Mesenchymal stem cell (in vitro differentiated cells and primary cell): ENCODE measurements at places on chromosomes 11 and 22.

DNA sequence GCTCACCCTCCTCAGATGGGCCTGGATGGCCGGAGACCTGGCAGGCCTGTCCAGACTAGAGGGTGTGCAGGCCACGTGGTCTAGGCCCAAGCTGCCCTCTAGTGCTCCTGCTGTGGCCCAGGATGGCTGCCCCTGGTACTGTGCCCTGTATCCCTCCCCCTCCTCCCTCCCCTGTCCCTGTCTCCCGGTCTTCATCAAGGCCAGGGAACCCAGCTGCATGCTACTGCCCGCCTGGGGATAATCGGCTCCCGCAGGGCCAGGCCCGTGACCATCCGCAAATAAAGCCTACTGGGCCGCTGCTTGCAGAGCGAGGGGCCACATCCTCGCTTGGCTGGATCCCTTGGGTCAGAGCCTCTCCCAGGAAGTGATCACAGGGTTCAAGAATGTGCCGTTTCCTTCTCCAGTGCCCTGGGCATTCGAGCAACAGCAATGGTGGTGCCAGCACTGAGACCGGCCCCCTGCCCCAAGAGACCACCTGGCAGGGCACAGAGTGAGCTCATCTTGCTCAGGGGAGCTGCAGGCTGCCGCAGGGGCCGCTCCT lies 51.1 kb downstream of the WNT7B start:
- no peak for DNase-seq

GRCh38 chr11:117870103-117870952 lies 6.1 kb downstream of the FXYD6 start:
- DNase-seq, result no peak

GRCh38 chr11:110345743-110346142 lies 49.3 kb upstream of the RDX start:
- DNase-seq, result no peak

GRCh38 chr11:128244871-128245270 lies 342.5 kb downstream of the ETS1 start:
- peak; percentile 12 for DNase-seq

- DNase-seq, result no peak
Observed at GRCh38 chr11:65918211-65919140, at the start of gene C11orf68. TSS of gene C11orf68 (minus strand) at chr11:65919062. CDS start at chr11:65919031, 31 bp downstream.

- no peak for DNase-seq
Observed at GRCh38 chr22:22031183-22031945, 48.8 kb upstream of the TOP3B start.

GRCh38 chr11:46718155-46719019 lies 626 bp upstream of the F2 start:
- DNase-seq, result peak; percentile 12

GRCh38 chr22:22843848-22844247 lies 43.8 kb upstream of the IGLL5 start:
- DNase-seq, result no peak

DNA sequence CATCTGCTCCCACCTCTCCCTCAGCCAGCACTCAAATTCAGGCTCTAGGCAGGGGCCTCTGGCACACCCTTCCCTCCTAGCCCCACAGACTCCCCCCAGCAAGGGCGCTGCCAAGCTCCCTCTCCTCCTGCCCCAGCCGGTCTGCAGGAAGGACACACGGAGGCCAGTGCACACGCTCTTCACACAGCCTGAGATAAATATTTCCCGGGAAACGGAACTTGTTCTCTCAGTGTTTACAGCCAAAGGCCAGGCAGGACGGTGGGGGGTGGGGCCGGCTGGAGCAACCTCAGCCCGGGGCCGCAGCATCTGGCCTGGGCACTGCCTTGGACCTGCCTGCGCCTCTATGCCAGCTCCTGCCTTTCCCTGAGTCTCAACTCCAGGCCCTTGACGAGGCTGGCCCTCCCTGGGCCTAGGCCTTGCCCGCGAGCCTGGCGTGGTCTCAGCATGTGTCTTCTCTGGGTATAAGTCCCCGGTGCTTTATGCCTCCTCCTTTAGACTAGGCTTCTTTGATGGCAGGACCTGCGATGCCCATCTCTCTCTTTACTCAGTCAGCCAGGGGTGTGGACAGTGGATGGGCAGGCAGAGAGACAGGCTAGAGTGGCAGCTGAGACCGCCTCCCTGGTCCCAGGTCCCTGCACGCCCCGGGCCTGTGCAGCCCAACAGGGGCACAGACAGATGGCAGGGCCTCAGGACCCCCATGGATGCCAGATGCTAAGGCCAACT lies 48.4 kb downstream of the PDE2A start:
- peak; percentile 79 for DNase-seq

DNA sequence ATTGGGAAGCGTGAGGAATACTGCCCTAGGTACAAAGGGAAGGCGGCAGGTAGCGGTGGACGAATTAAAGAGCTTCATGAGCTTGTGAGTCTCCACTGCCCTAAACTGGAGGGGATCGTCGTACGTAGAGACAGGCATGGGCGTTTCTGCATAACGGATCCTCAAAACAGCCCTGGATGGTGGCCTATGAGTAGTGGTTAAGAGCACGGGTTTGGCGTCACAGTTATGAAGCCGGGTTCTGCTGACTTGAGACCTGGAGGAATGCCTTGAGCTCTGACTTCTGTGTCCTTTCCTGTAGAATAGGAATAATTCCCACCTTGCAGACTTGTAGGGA lies 335 bp downstream of the TMEM138 start:
- DNase-seq, result peak; percentile 71

- DNase-seq, result no peak
Observed at GRCh38 chr11:116702772-116703385, 69.9 kb downstream of the BUD13 start.

- DNase-seq, result no peak
Observed at GRCh38 chr22:23503736-23504440, 76.2 kb downstream of the IGLL1 start.

DNA sequence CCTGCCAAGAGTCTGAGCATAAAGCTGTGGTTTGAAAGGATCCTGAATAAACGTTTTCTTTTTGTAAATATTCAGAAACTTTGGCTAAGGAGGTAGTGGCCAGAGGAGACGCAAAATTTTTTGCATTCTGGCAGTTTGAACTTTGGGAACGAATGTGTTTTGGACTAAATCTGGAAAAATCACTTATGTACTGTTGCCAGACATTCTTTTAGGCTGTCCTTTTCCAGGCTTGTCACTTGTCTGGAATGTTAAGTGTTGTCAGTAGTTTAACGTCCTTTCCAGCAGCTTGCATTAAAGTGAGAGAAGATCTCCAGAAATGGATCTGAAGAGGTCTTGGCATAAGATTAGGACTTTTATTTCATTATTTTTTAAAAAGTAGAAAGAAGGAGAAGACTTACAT lies 18.5 kb downstream of the SPECC1L start:
- DNase-seq, result peak; percentile 89

DNA sequence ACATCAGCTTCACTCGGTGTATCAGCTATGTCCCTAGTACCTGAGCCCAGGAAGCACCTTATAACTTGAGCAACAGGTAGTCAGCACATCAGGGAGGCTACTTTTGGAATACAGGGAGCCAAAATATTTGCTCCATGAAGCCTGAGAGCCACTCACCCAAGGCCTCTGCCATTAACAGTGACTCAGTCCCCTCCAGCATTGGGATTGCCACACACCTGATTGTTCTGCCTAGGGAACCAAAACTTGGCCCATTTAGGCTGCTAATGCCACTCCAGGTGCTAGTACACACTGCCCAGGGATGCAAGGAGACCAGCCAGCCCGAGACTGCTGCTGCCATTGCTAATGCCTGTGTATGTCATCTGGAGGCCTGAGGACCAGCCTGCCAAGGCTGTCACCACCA lies 773.6 kb upstream of the TENM4 start:
- no peak for DNase-seq

DNA sequence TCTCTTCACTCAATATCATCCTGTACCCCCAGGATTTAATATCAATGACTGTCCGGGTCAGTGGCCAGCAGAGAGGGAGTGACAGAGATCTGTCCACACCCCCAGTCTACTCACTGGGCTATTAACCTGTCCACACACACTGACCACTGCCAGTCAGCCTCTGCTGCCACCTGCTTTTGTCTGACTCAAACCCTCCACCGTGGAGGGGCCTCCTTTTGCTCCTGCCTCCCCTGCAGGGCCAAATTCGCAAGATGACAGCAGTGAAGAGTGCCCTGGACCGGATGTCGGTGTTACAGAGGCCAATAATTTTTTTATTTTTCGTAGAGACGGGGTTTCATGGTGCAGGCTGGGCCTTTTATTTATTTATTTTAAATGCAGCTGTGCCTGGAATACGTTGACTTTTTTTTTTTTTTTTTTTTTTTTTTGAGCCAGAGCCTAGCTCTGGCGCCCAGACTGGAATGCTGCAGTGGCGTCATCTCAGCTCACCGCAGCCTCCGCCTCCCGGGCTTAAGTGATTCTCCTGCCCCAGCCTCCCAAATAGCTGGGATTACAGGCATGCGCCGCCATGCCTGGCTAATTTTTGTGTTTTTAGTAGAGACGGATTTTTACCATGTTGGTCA lies 5.1 kb downstream of the PDXP start:
- no peak for DNase-seq

GRCh38 chr11:90701716-90702115 lies 478.9 kb upstream of the CHORDC1 start:
- no peak for DNase-seq

DNA sequence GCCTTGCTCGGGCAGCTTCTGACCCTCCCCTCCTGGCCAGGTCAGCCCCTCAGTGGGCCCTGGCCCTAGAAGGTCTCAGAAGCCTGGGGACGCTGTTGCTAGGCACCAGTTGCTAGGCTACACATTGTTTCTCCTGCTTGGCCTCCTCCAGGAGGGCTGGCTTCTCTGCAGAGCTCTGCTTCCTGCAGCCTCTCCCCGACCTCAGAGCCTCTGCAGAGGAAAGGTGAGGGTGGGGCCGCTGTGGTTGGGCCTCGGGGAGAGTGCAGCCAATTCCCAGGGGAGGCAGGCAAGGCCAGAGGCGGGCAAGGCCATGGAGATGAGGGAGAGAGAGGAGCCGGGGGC lies 27.6 kb upstream of the LRRC10B start:
- DNase-seq, result peak; percentile 40

GRCh38 chr11:134728186-134728585 lies 316.1 kb upstream of the B3GAT1 start:
- no peak for DNase-seq

- DNase-seq, result no peak
Observed at GRCh38 chr22:37010976-37011375, 8.3 kb downstream of the TST start.

- DNase-seq, result no peak
Observed at GRCh38 chr11:1151366-1152315, 6.1 kb upstream of the MUC5AC start.

DNA sequence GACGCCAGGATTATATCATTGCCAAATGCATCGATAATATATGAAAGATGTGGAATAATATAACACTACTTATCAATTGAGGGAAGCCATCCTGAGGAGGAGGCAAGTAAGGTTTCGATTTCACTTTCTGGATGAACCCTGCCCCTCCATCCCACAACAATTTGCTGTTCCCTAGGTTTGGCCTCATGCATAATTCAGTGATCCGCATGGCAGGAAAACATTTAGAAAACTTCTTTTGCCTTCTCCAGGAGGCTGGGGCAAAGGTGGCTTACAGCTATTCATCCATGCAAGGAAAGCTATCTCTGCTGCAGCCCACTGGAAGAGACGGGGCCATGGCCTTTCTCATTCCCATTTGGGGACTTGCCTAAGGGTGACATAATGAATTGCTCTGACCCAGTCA lies 489.4 kb upstream of the CADM1 start:
- no peak for DNase-seq

DNA sequence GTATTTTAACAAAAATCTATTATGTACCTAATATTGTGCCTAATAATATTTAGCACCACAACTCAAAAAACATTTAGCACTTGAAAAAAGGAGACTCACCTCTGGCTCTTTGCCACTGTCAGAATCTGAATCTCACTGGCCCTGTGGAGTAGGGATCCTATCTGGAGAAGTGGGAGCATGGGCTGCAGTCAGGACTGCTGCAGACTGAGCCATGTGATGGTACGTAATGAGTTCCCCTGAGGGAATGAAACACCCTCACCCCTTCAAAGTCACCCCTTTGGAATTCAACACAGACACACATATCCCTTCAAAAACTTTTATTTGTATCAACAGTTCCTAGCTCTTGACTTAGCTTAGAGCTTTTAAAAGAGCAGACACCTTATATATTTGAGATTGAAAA lies 6.5 kb downstream of the PTPMT1 start:
- DNase-seq, result peak; percentile 32

DNA sequence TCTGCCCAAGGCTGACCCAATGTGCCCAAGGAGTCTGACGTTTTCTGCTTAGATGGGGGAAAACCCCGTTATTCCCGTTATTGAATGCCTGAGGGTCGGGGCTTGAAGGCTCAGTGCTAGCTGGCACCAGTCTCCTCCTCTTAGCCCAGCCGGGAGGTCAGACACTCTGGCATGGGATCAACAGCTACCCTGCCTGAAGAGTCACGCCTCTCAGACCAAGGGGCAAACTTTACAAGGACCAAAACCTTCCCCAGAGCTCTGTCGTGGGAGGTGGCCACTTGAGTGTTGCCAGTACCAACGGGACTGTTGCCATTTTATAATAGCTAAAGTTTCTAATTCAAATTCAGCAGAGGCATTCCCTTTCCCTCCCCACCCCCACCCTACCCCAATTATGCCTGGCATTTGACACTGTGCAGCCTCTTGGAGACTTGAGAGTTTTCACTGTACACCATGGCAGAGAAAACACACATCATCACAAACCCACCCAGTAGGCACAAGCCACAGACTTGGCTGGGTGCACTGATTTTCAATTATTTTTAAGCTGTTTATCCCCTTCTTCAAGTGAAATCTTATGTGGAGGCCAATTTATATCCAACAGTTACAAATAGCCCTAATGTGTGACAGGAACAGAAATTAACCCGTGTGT lies 137.5 kb upstream of the SYT13 start:
- no peak for DNase-seq

DNA sequence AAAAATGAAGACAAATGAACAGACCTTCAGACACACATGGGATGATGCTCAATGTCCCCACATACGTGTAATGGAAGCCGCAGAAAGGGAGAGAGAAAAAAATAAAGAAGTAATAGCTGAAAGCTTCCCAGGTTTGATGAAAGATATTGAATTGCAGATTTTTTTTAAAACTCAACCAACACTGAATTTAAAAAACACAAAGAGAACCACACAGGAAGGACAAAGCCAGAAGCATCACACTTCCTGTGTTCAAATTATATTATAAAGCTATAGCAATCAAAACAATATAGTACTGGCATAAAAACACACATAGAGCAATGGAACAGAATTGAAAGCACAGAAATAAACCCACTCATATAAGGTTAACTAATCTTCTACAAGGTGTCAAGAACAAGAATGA lies 26.5 kb downstream of the TMEM45B start:
- DNase-seq, result no peak

- no peak for DNase-seq
Observed at GRCh38 chr11:117395476-117395875, 67.8 kb downstream of the CEP164 start.

DNA sequence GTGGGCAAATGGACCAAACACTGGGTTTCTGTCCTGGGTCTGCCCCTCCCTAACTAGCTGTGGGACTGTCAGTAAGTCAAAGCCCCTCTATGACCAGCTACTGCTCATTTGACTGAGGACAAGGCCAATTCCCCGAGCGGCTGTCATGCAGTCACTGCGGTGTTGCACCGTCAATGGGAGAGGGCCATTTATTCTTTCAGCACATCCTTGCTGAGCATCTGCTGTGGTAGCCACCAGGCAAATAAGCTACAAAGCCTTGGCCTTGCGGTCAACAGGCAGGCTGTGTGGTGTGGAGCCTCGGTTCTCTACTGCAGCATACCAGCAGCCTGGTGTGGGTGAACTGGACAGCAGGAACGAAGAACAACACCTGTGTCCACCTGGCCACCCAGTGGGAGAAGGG lies 25.8 kb upstream of the SERPIND1 start:
- no peak for DNase-seq

GRCh38 chr22:19802001-19802893 lies 41.7 kb downstream of the TBX1 start:
- DNase-seq, result no peak
